ENCODE measurements at places on chromosomes 2 and 18.

DNA sequence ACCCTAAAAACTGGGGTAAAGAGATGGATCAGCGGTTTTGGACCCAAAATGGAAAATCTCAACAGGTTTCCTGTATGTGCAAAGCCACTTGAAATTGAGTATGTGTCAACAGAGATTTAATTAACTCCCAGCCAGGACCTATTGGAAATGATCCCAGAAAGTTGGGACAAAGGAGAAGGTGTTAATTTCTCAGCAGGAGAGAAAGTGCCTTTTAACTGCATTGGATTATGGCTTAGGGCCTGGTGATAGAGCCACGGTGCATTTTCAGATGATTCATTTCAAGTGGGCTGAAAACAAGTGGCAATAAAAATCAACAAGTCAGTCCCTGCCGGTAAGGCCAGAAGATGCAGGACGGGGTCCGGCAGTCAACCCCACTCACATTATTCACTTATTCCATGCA lies 80.2 kb upstream of the BCL11A start:
- DNase-seq = peak; percentile 77

DNA sequence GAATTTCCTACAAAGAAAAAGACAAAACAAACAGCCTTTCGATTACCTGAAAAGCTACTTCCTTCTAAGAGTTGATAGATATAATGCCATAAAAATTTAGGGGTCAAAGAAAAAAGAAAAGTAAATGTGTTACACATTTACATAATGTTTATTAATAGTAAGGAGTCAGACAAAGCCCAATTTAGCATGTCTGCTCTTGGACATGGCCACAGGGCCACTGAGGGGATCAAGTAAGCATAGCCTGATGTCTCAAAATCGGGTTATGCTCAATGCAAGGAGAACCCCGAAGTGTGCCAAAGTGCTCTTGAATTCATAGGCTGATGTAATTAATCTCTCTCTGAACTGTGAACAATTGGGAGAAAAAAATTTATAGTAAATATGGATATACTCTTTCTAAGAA lies 61.6 kb downstream of the RTN4 start:
- no peak for DNase-seq

DNA sequence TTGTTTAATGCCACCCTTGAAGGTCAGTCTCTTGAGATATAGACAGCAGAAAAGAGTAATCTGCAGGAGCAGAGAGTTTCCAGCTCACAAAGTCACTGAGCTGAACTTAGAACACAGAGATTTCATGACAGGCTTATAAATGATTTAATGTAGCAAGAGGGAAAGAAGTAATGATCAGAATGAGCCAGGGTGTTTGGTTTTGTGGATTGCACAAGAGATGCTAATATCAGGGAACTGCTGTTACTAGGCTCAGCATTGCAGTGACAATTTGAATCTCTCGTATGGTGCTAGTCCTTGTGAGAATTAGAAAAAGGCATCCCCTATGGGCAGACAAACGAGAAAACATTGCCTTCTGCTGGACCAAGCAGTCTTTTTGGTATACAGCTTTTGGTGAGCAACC lies 61.7 kb upstream of the ITGB6 start:
- no peak for DNase-seq

DNA sequence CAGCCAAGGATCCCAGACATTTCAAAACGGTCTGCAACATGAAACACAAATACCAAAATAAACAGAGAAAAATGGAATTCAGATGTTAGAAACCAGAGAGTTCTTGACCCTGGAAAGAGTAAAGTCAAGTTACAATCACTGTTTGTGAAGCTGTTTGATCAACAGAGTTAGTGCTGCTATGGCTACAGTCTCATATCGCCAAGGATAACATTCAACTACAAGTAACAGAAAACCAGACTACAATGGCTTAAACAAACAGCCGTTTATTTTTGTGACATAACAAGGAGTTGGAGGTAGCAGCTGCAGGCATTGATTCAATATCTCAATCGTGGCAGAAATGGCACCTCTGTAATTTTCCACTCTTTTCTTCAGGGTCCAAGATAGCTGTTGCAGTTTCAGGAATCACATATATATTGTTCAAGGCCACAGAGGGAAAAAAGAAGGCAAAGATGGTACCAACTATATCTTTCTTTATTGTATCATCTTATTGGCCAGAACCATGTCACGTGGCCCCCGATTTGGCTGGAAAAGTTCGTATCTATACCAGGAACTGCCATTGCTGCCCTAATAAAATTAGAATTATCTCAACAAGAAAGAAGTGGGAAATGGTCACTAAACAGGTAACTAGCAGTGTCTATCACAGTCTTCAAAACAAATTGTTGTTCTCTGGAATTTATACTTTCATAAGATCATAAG lies 17.7 kb upstream of the HNRNPLL start:
- DNase-seq = peak; percentile 48

DNA sequence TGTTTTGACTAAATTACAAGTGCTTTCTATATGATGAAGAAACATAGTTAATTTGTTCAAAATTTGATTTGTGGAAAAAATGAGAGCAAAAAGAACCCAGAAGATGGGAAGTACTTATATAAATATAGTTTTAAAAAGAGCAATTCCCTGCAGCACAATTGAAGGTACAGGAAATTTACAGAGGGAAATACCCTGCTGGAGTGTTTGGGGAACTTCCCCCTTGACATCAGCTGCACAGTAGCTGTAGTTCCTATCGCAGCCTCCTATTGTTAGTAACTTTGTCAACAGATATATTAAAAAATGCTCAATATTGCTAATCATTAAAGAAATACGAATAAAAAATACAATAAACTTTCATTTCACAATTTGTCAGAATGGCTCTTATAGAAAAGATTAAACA lies 1118.8 kb upstream of the ZEB2 start:
- no peak for DNase-seq

GRCh38 chr2:3485166-3485565 lies 34.2 kb downstream of the ADI1 start:
- DNase-seq = no peak

DNA sequence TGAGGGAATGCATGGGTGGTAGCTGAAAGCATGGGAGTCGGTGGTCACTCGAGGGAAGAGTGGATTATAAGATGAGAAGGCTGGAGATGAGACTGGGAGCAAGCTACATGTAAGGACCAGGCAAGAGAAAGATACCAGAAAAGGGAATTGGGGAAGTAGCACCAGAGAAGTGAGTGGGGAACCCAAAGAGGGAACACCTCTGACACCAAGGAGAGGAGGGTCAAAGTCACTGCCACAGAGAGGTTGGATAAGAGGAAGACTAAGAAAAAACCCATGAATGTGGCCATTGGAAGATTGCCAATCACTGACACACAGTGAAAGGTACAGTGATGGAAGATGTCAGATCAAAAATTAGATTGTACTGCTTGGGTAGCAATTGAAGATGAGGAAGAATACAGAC lies 473.9 kb downstream of the BCL11A start:
- DNase-seq = no peak

- DNase-seq = no peak
Observed at GRCh38 chr2:12071318-12071717, 324.9 kb downstream of the LPIN1 start.

- DNase-seq = no peak
Observed at GRCh38 chr2:27901234-27901633, 10.7 kb downstream of the BABAM2 start.

DNA sequence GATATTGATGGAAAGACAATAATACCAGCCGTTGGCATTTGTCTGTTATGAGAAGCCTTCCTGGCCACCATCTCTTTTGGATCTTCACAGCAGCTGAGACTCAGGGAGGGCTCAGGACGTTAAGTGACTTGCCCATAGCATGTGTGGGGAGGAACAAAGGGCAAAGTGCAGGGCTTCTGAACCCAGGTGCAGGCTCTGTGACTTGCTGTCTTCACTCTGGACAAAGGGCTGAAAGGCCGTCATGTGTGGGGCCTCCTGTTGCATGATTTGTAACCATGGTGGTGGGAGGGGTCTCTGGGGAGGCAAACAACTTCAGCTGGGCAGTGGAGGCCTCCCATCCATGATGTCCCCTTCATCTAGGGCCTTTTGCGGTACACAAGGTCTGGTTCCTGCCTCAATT lies 65.5 kb upstream of the SIX2 start:
- no peak for DNase-seq

- DNase-seq = no peak
Observed at GRCh38 chr2:45851111-45851510, 199.6 kb downstream of the PRKCE start.

DNA sequence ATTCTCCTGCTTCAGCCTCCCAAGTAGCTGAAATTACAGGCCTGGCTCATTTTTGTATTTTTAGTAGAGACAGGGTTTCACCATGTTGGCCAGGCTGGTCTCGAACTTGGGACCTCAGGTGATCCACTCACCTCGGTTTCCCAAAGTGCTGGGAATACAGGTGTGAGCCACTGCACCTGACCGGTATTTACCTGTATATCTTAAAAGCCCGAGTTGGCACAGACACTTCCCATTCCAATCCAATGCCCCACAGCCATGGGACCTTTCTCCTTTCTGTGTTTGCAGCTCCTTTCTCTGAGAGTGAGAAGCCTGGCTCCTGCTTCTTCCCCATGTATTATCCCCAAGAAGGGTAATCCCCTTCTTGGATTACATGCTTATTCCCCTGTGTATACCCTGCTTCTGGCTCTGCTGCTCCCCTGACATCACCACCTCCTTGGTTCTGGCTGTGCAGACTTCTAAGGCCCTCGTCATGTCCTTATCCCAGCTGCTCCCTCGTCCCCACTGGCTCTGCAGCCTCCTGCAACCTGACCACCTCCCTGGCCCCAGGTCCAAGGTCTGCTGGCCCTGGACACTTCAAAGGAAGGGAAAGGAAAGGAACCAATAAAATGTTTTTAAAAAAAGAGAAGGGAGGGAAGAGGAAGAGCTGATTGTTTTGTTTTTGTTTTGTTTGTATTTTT lies 52.8 kb downstream of the INPP5D start:
- no peak for DNase-seq

Data from NCI-H774 (cell line).